ENCODE measurements at places on chromosomes 2 and 18.

GRCh38 chr2:143514413-143514812, 385.2 kb downstream of the ARHGAP15 start:
- DNase-seq = no peak

DNA sequence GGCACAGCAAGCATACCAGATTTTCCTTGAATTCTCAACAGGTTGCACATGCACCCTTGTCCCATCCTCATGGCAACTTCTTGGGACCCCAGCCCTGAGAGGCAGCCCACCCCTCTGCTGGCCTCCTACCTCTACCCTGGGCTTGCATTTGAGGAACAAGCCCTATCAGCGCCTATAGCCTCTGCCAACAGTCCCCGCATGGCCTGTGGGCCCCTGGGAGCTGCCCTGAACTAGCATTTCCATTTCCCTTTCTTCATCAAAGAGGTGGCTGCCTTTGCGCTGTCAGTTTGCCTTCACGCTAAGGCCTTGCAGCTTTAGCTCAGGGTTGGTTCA, 5.4 kb upstream of the ZAP70 start:
- DNase-seq = no peak

DNA sequence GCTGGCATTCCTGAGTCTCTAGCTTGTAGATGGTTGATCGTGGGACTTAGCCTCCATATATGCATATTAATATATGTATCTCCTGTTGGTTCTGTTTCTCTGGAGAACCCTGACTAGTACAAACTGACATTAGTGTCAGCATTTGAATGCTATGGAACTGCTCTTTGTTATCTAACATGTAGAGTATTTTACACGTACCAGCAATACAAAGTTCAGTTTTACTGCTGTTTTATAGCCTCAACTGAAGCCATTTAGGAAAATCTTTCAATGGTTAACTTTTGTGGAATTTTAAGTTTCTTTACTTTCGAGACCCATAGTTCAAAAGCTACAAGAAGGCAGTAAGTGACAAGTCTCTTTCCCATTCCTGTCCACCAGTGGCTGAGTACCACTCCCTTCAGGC, 418.4 kb downstream of the NUP35 start:
- no peak for DNase-seq

DNA sequence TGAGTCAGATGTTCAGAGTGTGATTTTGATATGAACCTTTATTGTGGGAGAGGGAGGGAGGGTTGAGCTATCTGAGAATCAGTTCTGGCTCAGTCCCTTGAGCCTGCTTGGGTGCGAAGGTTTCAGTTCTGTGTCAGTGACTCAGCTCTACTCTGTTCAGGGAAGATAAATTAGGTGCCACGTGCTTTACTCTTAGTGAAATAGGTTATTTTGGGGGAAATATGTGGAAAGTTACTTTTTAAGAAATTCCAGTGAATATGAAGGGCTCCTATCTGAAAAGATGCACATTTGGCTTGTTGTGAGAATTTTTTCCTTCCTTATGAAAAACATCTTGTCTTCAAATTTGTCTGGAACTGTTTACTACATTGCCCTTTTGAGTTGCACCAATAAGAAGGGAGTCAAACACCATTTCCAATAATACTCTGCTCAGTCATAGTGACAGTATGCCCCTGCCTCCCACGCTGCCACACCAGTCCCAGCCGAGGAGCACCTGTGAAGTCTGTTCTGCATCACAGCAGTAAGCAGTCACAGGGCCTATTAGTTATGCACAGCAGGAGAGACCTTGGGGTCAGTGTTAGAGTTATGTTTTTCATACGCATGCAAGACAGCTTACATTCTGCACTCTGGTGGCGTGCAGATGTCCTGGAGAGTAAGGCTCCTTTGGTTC, 32.8 kb upstream of the DNAH7 start:
- DNase-seq = peak; percentile 92

GRCh38 chr2:53646788-53647187, 120.8 kb upstream of the CHAC2 start:
- DNase-seq = no peak

DNA sequence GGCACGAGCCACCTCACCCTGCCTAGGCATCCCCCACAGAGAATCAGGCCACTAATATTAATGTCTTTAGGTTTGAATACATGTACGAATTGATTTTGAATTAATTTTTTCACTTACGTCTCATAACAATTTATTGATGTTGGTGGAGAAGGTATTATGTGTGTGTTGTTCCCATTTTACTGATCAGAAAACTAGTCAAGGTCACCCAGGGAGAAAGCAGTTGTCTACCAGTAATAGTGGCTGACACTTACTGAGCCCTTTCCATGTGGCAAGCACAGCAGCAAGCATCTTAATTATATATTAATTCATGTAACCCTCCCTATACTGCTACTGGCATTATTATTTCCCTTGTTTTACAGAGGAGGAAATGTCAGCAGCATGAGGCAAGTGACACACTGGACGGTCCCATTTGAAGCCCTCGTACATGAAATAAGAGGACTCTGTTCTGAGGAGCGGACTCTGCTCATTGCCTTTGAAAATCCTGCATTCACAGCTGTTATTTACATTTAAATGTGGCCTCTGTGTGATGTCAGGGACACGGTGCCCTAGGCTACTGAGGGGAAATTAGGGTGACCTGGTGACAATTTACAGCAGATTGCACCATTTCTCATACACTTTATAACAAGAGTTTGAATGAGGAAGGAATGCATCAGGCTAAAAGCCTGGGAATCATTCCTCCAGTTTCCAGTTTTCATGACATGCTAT, 30.9 kb upstream of the KCNE4 start:
- DNase-seq = no peak

DNA sequence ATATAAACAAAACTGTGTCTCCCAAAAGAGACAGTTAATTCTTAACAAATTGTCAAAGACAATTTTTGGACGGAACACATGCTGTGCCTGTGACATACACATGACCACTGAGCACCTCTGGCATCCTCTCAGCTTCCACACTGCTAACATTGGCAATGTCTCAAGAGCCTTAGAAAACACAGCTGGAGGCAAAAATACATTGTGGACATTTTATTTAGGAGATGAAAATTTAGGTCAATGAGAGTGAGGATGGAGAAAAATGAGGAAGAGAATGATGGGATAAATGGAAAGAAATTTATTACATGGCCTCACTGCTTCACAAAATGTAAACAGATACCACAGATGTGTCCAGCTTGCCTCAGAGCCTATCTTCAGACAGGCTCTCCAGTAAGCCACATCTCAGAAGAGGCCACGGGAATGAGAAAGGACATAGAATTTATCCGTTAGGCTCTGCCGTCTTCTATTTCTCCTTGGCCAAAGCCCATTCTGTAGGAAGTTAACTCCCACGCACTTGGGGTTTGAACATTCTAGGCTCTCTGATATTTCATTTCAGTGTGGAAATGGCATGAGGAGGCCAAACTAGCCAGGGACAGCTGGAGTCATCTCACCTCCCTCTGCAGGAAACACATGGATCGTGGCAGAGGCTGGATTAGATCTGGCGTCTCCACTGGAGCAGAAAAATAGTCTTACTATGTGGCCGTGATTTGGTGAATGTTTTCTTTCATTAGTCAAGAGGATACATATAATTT, 519.4 kb upstream of the DSEL start:
- peak; percentile 16 for DNase-seq

DNA sequence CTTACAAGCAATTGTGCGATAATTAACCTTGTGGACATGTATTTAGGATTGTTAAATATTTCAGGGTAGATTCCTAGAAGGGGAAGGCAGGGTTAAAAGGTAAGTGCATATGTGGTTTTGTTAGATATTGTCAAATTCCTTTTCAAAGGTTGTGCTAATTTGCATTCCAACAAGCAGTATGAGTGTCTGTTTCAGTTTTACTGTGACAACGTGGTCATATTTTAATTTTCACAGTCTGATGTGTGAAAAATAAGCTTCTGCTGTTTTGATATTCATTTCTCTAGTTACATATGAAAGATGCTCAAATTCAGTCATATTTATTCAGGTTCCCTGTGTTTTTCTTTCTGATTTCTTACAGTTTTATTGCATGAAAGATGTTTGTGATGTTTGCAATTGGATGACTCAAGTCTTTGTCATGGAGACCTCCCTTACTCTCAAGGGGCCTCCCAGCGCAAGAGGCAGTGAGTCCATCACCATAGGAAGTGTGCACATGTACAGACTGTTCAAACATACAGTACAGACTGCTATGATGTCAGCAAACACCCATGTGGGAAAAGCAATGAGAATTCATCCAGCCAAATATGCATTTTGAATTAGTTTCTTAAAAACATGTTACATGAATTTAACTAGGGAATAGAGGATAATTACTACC, 310.8 kb downstream of the GALR1 start:
- no peak for DNase-seq

DNA sequence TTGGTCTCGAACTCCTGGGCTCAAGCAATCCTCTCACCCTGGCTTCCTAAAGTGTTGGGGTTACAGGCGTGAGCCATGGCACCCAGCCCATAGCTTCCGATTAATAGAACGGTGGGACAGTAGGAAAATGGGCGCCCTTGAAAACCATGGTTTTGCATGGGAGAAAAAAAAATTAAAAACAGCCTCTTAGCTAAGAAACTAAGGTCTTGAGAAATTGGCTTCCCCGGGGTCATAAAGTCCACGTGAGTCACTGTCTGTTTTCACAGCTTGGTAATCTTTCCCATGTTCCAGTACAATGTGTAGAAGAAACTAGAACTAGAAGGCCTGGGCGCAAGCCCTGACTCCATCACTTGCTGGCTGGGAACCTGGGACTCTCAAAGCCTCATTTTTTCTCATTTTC, 20.7 kb downstream of the B3GNT2 start:
- DNase-seq = no peak

DNA sequence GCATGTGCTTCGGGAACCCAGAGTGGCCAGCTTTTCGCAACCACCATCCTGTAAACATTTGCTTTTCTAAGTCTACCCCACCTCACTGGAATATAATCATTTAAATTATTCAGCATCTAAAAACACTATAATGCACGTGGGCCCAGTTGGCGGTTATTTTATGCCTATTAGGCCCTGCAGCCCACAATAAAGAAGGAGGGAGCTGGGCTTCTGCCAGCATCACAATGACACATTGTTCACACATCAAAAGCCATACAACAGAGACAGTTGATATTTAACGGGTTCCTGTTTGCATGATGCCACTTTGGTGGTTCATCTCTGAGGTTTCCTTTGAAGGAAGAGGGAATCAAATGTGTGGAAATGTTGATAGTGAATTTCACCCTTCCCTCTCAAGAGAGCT, 916.0 kb upstream of the CELF4 start:
- DNase-seq = no peak

- no peak for DNase-seq
These were observed 34.1 kb downstream of the GLI2 start for GRCh38 chr2:120769787-120770120.

GRCh38 chr2:238157506-238158017, 1.2 kb upstream of the ERFE start:
- DNase-seq = no peak

DNA sequence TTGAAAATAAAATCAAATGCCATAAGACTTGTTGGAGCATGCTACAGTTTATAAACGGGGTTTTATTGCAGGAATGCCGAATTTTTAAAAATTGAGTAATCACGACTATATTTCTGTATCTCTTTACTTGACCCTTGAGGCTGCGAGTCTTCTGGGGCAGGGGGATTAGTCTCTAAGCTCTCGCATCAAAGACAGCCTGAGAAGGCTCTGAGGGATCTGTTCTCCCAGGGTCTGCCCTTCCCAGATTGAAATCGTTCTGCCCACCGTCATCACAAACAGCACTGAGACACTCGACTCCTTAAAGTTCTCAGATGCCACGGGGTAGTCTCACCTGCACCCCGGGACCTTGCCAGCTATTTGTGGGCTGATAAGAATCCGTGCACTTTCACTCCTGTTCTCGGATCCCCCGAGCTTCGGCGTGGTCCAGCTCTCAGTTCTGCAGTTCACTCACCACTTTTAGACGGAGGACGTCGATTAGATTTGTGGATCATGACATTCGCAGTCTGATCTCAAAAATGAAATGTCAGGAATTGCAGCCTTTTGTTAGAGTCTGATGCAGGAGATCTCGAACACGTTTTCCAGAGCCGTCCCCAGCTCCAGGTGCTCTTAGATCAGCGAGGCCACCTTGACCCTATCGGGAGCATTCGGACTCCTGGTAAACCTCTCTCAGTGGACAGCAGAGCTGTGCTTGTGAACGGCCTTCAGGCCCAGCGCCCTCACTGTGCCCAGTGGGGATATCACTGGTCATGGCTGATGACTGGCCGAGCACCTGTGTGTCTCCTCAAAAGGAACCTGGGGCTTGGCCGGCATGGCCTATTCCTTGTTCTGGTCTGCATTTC, 43.0 kb downstream of the TWIST2 start:
- no peak for DNase-seq

DNA sequence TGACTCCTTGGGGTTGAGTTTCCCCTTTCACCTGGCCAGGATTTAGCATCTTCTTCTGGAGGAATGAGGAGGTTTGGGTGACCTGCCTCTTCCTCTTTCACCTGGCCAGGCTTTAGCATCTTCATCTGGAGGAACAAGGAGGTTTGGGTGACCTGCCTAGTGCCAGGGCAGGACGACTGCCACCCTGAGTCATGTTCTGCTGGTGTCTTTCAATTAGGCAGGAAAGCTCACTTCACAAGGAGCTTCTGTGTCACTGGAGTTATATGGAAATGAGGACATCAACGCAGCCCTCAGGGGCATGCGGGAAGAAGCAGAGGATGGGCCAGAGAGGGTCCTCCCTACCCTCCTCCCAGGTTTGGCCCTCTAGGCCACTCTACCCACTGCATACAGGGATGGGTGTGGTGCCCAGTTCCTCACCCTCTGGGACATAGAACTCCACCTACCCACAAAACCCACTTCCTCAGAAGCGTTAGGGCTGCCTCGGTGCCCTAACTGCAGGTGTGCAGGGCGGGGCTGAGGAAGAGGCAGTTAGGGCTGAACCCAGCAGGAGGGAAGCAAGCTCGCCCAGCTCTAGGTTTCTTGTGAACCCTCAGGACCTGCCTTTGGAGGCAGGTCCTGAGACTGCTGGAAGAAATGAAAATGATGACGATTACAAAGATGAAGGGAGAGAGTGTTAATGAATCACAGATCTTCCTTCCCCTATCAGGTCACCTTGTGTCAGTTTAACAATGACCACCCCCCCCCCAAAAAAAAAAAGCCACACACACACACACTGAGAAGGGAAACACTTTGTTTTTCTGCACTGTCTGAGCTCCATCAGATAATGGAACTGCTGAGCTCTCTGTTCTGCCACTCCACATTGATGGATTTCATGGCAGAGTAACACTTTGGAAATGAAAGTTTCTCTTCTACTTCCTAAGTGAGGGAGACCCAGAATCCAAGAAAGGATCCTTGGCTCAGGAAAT, 71.0 kb downstream of the ARL4C start:
- no peak for DNase-seq

DNA sequence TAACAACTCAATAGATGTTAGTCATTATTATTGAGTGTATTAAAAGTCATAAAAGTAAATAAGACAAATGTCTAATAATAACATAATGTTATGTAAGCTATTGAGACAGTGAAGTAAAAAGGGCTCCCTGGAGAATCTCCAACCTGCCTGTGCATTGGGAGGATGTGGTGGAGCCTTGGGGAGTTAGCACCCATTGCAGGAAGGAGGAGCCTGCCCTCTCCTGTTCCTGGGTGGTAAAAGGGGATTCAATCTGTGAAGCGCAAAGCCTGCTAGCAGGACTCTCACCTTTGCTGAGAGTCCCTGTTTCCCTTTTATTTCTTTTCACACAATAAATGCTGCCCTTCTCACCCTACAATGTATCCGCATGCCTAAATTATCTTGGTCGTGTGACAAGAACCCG, 206.1 kb downstream of the RAB3GAP1 start:
- no peak for DNase-seq

All from OCI-M1 (cell line).